ENCODE measurements at places on chromosomes 2 and 18. TPM values are rescaled to one million over a fixed set of nuclear protein-coding genes. Genes with fewer than 3 reads are reported as not detected.

Gene DPY30
- total RNA-seq = 38.7 TPM

Gene RBM43
- 0.81 TPM for total RNA-seq

Gene CD8B2
- not detected for total RNA-seq

Gene TMEM200C
- 0.62 TPM for total RNA-seq

Gene NFATC1
- total RNA-seq = 15.3 TPM

Gene RGPD4
- not detected for total RNA-seq

Data from heart left ventricle (tissue), 16 donors.